ENCODE measurements at places on chromosomes 11 and 22. TPM values are rescaled to one million over a fixed set of nuclear protein-coding genes. Genes with fewer than 3 reads are reported as not detected.

The KCNJ4 gene
- polyA plus RNA-seq: 0.18 TPM

The CCDC85B gene
- 5.0 TPM for polyA plus RNA-seq

The TEF gene
- 16.3 TPM for polyA plus RNA-seq

The KIAA0930 gene
- 19.5 TPM for polyA plus RNA-seq

The NXPE2 gene
- 0.42 TPM for polyA plus RNA-seq

The DEPDC7 gene
- polyA plus RNA-seq: 8.6 TPM

The INPP5J gene
- 4.9 TPM for polyA plus RNA-seq

The DEUP1 gene
- 1.4 TPM for polyA plus RNA-seq

The IGLL1 gene
- polyA plus RNA-seq: 0.40 TPM

The SERPING1 gene
- polyA plus RNA-seq: 137 TPM

The IFITM10 gene
- 0.22 TPM for polyA plus RNA-seq

The MYO7A gene
- polyA plus RNA-seq: 3.7 TPM

The ADAMTS15 gene
- polyA plus RNA-seq: 54.1 TPM

The POU2AF3 gene
- polyA plus RNA-seq: 8.0 TPM

The PANX3 gene
- not detected for polyA plus RNA-seq

The SLC43A3 gene
- polyA plus RNA-seq: 27.2 TPM

The HBB gene
- 98.9 TPM for polyA plus RNA-seq
